ENCODE measurements at places on chromosomes 7 and 10. TPM values are rescaled to one million over a fixed set of nuclear protein-coding genes. Genes with fewer than 3 reads are reported as not detected.

GRCh38 chr10:2893158-2893845, 174.0 kb upstream of the PFKP start:
- no peak for DNase-seq

DNA sequence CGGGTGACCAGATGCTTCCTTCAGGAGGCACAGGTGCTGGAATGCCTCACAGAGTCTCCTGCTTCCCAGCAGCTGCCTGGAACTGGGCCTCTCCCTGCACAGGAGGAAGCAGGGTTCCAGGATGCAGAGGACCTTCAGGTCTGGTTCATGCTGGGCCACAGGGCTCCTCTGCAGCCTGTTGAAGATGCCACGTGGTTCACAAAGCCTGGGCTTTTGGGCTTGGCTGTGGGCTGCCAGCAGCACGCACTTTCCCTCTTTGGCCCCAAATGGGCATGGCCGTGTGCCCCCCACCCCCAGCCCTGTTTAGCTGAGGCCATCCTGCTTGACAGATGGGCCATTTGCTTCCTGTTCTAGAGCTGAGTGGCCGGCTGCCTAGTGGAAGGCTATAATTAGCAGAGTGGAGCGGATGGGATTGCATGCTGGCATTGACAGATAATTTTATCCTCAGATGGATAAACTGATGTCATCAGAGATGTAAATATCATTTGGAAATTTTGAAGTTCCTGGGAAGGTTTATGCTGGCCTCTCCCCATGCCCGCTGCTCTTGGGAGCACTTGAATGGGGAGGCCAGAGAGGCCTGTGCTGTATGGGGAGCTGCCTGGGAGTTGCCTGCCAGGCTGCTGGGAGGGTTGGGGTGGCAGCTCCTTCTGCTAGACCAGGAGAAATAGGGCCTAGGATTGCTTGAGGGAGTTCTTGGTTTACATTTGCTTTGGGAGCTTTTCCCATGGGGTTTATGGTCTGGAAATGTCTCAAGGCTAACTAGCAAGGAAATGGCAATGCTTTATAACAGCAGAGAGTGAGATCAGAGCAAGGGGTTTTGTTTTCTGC, 28.2 kb downstream of the TSPAN15 start:
- no peak for DNase-seq

DNA sequence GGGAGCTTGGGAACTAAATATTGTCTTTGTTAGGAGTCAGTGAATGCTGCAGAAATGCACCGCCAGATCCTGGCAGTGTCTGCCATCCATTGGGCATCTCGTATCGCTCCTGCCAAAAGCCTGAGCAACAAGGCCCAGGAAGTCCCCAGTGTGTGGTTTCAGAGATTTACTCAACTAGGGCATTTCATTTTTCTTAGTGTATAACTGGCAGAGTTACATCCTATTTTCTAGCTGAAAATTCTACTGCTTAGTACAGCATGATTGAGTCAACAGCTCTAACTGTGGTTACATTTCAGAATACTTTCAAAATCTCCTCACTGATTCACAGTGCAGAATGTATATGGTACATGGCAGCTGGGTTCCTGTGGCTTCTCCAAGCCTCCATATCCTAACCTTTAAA, 95.8 kb upstream of the CREB5 start:
- no peak for DNase-seq

DNA sequence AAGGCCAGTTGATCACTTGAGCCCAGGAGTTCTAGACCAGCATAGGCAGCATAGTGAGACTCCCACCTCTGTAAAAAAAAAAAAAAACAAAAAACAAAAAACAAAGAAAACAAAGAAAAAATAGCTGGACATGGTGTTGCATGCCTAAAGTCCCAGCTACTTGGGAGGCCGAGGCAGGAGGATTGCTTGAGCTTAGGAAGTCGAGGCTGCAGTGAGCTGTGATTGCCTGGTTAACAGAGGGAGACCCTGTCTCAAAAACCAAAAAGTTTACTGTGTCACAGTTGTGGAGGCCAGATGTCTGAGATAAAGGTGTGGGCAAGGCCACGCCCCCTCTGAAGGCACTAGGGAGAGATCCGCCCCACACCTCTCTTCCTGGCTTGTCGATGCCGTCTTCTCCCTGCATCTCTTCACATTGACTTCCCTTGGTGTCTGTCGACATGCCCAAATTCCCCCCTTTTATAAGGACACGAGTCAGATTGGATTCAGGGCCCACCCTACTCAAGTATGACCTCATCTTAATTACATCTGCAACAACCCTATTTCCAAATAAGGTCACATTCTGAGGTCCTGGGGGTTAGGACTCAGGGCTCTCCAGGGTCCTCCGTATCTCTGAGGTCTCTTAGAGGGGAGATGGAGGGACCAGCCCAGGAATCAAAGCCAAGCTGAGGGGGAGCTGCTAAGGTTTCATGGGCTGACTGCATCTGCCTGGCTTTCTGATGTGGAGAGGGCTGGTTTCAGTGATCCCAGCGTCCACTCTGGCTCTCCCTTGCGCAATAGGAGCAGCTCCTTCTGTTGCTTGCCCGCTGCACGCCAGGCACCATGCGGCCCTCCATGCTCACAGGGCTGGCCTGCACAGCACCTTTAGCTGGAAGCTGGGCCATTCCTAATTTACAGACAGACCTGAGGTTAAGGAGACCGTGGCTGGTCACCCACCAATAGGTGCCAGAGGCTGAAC, 23.1 kb downstream of the AGAP3 start:
- no peak for DNase-seq

ATP6V0E2 gene
- 44.5 TPM for polyA plus RNA-seq

DNA sequence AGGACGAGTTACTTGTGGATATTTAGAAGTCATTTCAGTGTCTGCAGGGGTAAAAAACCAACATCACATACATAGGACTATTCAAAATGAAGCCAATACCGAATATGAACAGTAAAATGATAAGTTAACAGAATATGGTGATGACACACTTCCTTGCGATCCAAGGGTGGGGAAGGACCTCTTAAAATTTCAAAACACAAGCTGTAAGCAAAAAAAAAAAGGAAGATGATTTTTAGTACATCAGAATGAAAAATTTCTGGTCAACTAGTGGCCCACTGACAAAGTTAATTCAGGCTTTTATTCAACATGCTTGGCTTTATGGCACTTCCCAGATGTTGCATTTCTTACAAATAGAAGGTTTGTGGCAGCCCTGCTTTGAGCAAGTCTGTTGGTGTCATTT, 19.0 kb upstream of the GALNTL5 start:
- DNase-seq, result no peak

NXPH1 gene
- polyA plus RNA-seq, result not detected

AFAP1L2 gene
- 27.3 TPM for polyA plus RNA-seq

- DNase-seq, result no peak
These were observed 5.0 kb upstream of the CALML5 start for GRCh38 chr10:5504146-5505072.

TRIL gene
- polyA plus RNA-seq, result not detected
